ENCODE measurements at places on chromosomes 5 and 9.

GRCh38 chr5:138629392-138629791 is 54.2 kb upstream of the HSPA9 start:
- no peak for DNase-seq

DNA sequence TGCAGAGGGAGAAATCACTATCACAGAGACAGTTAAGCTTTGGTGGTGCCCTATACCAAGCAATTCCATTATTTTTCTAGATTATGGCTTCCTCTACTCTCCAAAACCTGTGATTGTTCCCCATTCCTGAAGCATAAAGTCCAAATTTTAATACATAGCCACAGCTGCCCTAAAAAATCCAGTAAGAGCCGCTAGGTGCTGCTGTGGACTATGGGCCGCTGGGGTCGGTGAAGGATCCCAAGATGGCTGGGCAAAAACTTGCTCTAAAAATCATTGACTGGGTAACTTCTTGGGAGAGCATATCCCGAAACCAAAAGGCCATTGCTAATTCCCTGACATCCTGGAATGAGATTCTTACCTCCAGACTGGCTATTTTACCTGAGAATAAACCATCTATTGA is 245.3 kb downstream of the NFIB start:
- no peak for DNase-seq

DNA sequence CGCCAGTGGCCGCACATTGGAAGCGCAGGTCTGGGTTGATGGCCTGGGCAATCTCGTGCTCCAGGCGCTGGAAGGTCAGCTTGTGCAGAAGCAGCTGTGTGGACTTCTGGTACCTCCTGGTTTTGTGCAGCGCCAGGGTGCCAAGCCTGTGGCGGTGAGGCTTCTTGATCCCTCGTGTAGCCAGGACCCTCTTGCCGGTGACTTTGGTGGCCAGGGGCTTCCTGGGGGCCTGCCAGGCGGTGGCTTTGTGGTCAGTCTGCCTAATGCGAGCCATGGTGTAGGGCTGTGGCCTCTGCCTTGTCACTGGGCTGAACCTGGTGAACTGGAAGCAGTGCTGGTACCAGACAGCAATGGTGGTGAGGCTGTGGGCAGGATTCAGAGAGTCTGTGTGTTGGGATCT is 6.2 kb upstream of the TAF11L13 start:
- DNase-seq: no peak

DNA sequence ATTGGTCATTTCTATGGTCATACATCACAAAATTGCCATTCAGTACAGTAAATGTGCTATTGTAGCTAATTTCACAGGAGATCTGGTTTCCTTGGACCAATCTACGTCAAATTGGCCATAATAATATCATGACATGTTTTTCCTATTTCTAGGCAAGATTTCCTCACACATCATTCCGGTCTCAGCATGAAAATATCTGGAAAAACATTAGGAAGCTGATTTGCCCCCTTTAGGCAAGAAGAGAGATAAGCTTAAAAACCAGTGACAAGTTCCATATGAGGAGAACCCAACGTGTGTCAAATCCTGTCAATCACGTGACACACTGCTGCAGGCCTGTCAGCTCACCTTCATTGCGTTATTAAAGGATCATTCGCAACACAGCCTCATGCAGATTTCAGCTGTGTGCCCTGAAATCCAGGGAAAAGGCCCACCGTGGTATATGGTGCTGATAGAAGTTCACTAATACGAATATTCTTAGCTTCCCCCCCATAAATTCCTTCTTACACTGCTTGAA is 153.3 kb downstream of the ST8SIA4 start:
- DNase-seq: no peak

GRCh38 chr5:43034591-43034968 is 5.5 kb downstream of the ANXA2R start:
- no peak for DNase-seq
